Stimulated activated CD4-positive, alpha-beta T cell treated with anti-CD3 and anti-CD28 coated beads, Interleukin-4, amount 100 ng/mL, for 24 hours (primary cell): ENCODE measurements at places on chromosomes 1 and 21.
A peak's percentile ranks its signal among the peaks of the same experiment; 100 is the strongest.

GRCh38 chr1:118147522-118147921 is 37.5 kb downstream of the SPAG17 start:
- no peak for DNase-seq

DNA sequence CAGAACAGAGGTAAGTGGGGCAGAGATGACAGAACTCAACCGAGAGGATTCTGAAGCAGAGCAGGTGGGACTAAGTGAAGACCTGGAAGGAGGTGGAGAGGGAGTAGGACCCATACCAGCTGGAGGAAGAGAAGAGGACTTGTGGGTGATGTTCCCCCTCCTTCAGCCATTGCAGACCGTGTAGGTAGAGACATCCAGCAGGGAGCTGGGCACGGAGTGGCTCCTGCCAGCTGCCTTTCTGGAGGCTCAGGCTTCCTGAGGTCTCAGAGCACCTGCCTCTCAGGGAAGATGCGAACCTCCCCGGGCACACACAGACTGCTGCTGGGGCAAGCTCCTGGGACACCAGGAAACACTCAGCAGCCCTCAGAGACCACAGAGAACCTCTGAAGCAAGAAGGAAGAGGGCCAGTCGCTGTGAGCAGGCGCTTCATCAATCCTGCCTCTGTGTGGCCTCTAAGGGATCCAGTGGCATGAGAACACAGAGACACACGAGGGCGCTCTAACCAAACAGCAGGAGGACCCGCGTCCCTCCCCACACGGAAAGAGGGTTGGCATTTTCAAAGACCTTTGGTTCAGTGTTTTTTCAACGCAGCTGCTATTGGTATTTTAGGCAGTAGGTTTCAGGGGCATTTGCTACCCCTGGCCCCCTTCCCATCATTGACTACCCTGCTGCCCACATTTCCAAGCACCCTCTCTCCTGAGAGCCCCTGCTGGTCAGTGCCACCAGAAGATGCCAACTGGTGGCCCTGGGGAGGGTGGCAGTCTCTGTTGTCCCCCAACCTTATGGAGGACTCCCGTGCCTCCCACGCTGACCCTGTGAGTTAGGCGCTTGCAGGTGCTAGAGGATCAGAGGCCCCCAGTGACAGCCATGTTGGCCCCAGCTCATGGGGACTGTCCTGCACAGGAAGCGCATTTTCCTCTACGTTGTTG is 89.6 kb upstream of the EDN2 start:
- DNase-seq = peak; percentile 80

- DNase-seq = no peak
Observed at GRCh38 chr1:161099090-161099802, 1.1 kb downstream of the KLHDC9 start.

DNA sequence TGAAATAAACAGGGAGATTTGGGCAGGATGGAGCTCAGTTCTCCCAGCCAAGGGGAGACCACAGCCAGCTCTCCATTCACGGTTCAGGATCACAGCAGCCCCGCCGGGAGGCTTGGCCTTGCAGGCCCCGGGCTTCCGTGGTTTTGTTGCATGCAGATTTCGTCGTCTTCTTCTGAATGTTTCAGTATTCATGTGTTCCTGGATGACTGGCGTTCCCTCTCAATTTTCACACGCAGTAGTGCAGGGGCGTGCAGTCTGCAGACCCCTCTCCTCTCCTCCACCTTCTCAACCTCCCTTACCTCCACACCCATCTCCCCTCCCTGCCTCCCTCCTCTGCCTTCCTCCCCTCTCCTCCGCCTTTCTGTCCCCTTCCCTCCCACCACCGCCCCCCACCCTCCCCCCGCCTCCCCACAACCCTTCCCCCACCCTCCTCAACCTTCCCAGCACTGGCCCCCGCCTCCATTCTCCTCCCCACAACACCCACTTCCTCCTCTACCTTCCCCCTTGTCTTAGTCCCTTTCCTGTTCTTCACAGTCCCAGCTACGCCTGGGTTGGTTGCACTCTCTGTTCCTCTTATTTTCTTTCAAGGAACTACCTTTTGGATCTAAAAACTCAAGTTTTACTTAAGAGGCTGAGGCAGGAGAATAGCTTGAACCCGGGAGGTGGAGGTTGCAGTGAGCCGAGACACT is 8.4 kb upstream of the SLC19A1 start:
- DNase-seq = peak; percentile 63

DNA sequence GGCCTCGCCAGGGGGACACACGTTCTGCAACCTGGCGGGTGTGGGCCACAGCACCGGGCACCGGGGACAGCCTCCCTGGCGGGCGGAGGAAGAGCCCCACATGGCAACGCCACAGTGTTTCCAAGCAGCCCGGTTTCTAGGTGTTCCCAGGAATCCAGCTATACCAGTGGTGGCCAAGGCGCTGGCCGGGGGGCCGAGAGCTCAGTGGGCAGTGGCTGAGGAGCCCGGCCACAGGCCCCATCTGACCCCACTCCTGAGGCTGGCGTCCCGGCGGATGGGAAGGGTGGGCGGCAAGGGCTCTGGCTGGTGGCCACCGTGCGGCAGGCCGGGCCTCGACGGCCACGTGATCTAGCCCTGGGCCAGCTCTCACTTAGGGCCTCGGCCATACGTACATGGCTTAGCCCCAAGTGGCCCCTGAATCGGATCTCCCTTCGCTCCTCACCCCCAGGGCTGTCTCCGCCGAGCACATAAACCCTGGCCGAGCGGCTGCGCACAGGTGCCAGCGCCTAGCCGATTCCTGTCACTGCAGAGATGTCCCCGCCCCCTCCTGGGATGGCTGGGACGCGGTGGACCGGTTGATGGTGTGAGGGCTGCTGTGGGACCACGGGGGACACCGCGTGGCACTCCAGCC is 68.7 kb downstream of the MORN1 start:
- DNase-seq = no peak

DNA sequence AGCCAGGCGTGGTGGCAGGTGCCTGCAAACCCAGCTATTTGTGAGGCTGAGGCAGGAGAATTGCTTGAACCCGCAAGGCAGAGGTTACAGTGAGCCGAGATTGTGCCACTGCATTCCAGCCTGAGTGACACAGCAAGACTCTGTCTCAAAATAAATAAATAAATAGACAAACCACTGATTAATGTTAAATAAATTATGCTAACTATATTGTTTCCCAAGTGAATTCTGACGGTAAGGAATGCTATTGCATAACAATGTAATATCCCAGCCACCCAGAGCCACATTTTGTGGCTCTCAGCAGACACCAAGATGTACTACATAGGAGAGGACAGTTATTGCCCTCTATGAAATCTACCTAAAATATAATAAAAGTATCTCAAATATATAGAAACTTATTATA is 55.4 kb downstream of the LPGAT1 start:
- DNase-seq = no peak

GRCh38 chr1:165856606-165857005 is 29.2 kb downstream of the UCK2 start:
- DNase-seq = no peak

GRCh38 chr21:43340491-43341377 is 86.2 kb downstream of the SIK1 start:
- no peak for DNase-seq
